ENCODE measurements at places on chromosomes 13 and 19.

- no peak for DNase-seq
Measured at GRCh38 chr13:36555151-36555986, 118.5 kb upstream of the SERTM1 start.

DNA sequence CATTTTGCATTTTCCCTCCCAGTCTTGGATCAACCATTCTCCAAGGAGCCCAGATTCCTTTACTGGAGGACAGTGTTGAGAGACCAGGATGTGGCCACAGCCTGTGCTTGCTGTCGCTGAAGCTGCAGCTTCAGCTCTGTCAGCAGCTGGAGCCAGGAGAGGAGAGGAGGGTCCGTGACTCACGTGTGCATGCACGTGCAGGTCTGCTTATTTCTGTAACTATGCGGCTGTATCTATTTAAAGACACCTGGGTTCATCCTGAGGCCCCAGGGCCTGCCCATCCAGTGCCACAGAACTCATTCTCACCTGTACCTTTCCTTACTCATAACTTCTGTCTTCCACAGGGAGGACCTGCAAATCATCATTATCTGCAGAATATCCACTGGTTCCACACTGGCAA, 8.2 kb upstream of the LAMP1 start:
- no peak for DNase-seq

GRCh38 chr13:91836553-91836952, 438.1 kb downstream of the GPC5 start:
- no peak for DNase-seq

- DNase-seq = no peak
Measured at GRCh38 chr13:93963266-93964145, 516.0 kb downstream of the DCT start.

DNA sequence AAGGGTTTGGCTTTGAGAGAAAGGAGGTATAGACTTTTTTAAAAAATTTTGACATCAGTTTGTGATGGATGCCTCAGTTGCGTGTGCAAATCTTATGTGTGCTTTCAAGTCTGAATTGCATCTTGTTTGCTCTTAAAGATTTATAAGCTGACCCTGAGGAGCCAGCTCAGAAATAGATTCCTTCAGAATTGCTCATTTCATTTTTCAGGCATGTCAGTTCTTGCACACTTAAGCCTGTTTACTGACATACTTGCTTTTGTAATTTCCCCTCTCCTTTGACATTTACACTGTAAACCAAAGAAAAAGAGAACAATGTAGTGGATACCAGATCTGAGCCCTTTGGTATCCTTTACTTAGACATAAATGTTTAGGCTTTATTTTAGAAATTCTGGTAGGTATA, 87.6 kb downstream of the RNF17 start:
- DNase-seq = no peak

DNA sequence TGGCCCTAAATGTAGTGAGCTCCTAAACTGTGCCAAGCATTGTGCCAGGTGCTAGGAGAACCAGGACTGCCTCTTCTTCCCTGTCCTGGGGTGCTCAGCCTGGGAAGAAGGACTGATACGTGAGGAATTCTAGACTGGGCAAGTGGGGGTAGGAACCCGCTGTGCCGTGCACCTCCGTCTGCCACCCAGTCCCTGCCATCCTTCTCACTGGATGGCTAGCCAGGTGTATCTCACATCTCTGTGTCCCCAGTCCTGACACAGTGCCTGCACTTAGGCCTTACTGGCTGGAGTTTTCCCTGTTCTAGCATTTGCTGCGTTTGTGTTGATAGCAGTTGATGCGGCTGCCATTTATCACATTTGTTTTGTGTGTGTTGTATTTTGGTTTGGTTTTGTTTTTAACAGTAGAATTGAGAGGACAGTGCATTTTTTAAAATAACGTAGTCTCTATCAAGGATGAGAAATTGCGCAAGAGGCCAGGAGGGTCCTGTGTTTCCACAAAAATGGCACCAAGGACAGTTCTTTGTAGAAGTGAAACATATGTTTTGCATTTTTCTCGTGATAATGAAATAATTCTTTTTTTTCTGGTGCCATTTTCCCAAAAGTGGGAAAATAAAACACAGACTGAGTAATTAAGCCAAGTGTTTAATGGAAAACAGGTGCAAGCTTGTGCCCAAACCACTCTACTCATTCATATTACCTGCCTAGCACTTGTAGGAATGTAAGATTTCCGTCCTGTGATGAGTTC, 4.7 kb upstream of the GPR183 start:
- no peak for DNase-seq

DNA sequence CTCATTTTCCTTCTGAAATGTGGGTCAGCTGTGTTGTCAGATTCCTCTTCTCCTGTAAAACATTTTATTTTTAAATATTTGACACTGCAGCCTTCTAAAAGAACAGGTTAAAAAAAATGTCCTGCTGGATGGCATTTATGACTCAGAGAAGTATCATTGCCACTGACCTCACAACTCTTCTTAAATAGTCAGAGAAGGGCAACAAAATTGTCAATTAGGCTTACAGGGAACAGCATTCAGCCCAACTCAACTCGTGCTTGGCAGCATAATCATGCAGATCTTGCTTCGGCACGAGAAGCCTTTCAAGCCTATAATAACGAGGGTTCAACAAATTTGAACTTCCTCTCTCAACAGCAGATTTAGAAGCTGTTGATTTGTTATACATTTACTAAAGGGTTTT, 296.7 kb upstream of the DACH1 start:
- no peak for DNase-seq

GRCh38 chr13:44420376-44421220, 47.0 kb downstream of the SERP2 start:
- no peak for DNase-seq

- DNase-seq = no peak
Measured at GRCh38 chr13:24694907-24695306, 14.7 kb downstream of the ATP12A start.

DNA sequence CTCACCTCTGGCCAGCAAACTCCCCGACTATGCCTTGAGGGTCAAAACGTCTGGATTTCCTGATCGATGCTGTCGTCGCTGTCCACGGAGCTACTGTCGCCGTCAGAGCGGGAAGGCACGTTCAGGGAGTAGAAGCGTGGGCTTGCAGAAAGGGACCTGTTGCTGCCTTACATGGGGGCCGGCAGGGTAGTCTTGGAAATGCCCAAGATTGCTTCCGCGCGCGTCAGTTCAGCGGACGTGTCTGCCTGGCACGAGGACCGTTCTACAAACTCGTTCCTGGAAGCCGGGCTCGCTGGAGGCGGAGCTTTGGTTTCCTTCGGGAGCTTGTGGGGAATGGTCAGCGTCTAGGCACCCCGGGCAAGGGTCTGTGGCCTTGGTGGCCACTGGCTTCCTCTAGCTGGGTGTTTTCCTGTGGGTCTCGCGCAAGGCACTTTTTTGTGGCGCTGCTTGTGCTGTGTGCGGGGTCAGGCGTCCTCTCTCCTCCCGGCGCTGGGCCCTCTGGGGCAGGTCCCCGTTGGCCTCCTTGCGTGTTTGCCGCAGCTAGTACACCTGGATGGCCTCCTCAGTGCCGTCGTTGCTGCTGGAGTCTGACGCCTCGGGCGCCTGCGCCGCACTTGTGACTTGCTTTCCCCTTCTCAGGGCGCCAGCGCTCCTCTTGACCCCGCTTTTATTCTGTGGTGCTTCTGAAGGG, 15.4 kb downstream of the RB1 start:
- no peak for DNase-seq

- DNase-seq = no peak
Measured at GRCh38 chr13:91155512-91156114, 191.9 kb upstream of the MIR17HG start.

DNA sequence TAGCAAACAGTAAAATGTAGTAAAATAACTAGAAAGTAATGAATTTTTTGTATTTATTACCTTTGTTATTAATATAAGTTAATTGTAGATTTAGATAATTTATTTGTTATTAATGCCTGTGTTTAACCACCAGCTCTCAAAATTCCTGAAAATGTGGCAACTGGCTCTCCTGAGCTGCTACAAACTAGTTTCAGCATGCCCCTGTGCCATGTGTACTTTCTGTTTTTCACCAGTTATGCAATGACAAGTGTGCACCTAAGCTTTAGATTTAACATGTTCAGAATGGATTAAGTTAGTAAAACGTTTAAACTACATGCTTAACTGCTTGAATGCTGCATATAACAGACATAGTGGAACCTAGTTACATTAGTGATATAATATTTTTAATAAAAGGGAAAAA, 88.1 kb downstream of the POSTN start:
- DNase-seq = no peak
